Stimulated activated CD8-positive, alpha-beta memory T cell treated with anti-CD3 and anti-CD28 coated beads, Interleukin-2, amount 100 ng/mL, for 1 hour (primary cell): ENCODE measurements at places on chromosomes 11 and 22.

- no peak for DNase-seq
Measured at GRCh38 chr11:122068837-122069236, 47.2 kb downstream of the BLID start.

DNA sequence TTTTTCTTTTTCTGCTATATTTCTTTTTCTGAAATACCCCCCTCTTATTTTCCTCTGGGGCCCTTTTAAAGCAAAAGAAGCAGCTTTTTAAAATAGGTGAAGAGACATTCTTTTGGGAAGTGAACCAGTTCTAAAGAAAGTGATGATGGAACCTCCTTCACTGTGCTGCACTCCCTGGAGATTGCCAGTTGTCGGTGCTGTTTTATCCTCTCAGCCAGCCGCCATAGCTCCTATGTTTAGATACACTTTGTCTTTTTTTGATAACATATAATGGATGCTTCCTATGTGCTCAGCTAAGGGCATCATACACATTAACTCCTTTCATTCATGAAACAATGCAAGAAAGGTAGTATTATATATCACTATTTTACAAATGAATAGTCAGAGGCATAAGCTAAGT, 14.0 kb downstream of the CFAP300 start:
- no peak for DNase-seq

DNA sequence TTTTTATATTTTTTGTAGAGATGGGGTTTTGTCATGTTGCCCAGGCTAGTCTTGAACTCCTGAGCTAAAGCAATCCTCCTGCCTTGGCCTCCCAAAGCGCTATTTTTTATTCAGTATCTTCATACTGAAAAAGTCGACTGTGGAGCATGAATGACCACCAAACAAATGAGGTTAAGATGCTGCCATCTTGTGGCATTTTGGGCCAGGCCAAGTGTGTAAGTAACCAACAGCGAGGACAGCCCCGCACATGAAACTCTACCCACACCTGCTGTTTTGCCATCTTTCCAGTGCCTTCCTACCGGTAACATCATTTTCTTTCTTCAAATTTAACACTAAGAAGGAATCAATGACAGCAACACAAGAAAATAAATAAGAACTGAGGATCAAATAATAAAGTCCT, 32.2 kb upstream of the AQP11 start:
- DNase-seq: no peak

- DNase-seq: no peak
Measured at GRCh38 chr22:19874307-19875060, 19.8 kb upstream of the GNB1L start.

DNA sequence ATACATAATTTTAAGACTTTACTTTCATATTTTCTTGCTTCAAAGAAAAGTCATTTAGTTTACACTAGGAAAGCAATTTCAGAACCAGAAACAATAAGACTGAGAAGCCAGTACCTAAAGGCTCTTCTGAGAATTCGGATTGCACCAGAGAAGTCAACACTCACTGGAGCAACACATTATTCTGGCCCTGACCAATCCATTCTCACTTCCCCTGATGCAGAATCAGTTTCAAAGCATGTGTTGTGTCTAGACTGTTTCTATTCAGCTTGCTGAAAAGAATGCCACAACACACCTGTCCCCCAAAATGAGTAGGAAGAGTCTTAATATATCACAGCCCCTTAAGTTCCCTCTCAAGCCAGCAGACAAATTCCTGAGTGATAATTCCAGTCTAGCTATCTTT, 1074.3 kb upstream of the TENM4 start:
- DNase-seq: no peak

- no peak for DNase-seq
Measured at GRCh38 chr11:61774411-61774810, 18.0 kb downstream of the TMEM258 start.

DNA sequence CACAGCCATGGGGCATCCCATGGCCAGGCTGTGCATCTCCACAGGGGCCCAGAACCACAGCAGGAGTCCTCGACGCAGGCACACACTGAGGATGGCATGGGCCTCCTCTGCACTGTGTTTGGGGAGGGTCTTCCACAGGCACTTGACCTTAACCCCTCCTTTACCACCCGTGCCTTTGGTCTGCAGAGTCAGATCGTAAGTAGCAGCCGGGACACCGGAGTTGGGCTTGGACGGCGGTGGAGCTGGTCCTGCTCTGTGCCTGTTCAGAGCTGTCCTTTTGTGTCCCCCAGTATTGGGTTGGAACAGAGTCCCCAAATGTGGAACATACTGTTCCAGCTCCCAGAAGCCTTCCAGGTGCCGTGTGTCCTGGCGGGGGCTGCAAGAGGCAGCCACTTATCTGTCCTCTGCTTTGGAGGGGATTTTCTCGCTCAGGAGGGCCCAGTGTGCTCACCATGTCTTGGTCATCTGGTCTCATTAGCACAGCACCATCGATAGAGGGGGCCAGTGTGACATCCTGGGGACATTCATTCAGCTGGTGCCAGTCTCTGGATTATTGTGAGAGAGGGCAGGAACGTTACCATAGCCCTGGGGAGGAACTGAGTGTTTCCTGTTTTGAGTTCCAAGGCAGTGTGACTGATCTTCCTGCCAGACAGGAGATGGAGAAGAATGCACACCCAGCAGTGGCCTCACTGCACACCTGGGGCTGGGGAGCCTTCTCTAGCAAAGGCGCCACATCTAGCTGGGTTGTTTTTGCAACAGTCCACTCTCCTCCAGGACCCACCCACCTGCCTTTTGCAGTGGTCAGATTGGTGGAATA, 12.4 kb downstream of the CRELD2 start:
- no peak for DNase-seq

DNA sequence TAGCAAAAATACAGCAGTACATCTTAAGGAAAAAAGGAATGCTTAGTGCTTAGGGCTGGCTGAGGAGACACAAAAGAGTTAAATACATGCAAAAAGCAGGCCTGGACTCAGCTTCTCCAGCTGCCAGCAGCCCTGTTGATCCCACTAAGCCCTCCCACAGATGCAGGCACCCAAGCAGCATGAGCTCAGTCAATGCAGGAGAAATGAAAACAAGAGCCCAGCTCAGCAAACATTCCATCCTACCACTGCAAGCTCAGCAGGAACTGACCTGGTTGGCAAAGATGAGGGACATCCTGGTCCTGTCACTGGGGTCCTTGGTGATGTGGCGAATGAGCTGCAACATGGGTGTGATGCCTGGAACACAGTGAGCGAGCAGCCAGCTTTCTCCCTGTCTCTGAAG, 5.8 kb downstream of the CYB5R2 start:
- no peak for DNase-seq

DNA sequence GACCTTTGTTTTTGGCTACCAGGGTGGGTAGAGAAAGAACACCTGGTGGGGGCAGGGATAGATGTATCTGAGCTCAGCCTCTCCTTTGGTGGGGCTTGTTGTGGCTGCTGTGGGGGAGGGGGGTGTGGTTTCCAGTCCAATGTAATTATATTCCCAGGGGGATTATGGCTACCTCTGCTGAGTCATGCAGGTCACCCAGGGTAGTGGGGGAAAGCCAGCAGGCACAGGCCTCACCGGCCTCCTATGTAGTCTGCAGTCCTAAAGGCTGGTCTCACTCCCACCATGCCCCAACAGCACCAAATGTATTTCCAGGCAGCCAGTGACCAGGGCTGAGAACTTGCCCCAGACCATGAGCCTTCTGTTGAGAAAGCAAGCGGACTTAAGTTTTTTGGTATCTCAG, 119.6 kb downstream of the DYNC2H1 start:
- no peak for DNase-seq

DNA sequence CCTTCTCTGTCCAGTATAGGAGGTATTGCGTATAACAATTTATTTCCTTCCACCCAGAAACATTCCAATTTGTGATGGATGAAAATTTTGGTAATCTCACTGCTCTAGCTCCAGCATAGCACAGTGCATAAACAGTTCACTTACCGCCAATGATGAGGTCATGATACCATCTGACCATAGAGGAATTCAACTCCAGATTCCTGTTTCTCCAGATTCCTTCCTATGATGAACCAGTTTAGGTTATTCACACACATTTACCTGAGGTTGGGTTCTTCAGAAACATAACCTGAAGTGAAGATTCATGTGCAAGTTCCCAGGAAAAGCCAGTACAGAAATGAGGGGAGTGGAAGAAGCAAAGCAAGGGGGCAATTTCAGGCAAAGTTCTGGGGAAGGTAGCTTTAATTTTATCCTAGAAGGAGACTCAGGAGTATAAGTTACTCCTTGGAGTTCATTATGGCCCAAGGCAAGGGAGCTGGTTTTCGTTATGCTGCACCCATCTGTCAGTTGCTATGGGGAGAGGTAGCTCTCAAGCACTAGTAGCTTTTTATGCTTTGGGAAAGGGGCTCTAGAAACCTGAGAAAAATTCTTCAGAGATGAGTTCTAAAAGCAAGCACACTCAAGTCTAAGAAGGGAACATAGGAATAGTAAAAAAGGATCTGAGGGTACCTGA, 121.6 kb downstream of the CASP12 start:
- DNase-seq: no peak

GRCh38 chr11:114368918-114369680, 31.2 kb downstream of the C11orf71 start:
- DNase-seq: no peak

DNA sequence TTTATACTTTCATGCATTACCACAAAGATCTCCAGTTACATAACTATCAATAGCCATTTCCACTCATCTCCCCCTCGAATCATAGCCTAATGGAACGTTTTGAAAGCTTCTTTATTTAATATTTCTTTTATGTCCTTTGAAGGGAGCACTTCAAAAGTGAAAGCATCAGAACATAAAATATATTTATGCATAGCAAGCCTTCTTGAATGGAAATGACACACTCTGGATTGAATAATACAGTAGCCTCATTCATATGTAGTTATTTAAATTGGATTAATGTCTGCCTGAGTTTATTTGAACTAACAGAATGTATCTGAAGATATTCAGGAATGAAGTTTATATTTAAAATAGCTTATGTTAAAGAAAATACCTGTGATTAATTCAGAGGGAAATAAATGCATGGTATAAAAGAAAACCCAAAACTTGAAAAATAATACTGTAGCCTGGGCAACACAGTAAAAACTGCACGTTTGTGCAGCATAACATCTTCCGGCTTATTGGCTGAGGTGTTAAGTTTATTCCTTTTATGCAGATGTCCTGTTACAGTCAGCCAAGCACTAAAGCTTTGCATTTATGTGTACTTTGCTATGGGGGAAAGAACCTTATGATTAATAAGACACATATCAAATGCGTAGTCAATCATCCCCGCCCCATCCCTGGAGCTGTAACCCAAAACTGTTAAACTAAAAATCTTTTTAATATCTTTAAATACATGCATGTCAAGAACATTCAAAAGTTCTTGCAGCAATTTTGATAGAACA, 22.0 kb downstream of the OOSP3 start:
- no peak for DNase-seq

GRCh38 chr11:104151404-104152204, 12.3 kb downstream of the PDGFD start:
- DNase-seq: no peak

GRCh38 chr11:78654071-78654470, 79.4 kb upstream of the NARS2 start:
- no peak for DNase-seq

DNA sequence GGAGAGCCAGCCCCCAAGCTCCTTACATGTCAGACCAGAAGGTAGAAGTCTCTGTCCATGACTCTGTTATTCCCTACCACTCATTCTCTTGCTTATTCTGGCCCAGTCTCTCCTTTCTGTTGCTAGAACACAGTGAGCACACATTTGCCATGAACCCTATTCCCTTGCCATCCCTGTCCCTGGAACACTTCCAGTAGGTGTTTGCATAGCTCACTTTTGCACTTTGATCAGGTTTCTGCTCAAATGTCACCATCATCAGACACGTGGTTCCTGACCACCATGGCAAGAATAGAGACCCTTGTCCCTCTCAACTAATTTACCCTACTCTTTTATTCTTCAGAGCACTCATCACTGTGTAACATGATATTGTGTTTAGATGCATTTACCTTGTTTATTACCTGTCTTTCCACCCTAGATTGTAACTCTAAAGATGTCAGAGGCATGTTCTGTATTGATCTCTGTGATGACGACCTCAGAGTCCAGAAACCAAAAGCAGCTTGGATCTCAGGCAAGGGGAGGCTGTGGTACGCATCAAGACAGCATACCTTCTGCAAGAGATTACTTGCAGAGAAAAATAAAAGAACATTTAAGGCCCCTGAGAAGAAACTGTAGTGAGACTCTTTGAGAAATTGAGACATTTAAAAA, 606.4 kb downstream of the OPCML start:
- DNase-seq: no peak

DNA sequence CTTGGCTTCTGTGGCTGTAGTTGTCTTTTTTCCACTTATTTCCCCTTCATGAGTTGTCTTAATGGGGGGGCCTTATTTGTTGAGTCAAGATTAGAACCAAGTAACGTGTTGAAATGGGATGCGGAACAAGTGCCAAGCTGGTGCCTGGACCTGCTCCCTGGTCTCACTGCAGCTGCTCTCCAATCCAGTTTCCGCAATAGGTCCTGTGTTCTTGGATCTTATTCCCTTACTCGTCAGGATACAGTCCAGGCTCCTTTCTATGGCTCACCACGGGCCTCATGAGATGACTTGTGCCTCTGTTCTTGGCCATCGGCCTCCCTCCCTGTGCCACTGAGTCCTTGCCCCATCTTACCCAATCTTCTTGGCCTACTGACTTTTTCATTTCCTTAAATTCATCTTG, 159.6 kb upstream of the CADM1 start:
- no peak for DNase-seq

DNA sequence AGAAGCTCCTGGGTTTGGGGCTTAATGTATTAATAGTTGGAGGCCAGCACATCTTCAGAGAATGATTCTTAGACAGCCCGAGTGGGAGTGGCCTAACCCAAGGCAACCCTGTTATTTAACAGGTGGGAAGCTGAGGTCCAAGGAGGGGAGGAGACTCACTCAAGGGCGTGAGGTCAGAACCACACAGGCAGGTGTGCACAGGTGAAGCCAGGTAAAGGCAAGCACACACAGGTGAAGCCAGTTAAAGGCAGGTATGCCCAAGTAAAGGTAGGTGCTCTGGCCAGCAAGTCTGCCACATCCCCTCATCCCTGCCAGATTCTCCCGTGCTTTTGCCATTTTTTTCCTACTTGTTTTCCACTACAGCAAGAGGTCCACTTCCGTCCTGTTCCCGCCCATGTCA, 2.9 kb upstream of the SHANK2 start:
- DNase-seq: no peak

- DNase-seq: no peak
Measured at GRCh38 chr22:36874309-36874696, 13.5 kb downstream of the NCF4 start.

DNA sequence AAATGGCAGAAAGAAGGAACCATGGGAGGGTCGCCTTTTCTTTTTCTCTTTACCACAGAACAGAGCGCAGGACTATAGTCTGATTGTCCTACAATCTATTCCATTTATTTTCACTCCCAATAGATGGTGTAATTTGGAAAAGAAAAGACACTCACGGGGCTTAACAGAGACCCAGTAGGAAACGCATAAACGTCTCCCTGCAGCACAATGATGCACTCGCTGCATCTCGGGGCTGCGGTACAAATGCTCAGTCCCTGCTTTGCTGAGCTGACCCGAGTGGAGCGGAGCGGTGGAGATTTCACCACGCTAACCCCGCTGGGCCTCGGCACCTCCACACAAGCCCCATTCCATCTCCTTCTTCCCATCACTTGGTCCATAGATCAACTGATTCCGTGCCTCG, 1.5 kb downstream of the FEZ1 start:
- DNase-seq: no peak

- no peak for DNase-seq
Measured at GRCh38 chr11:125176866-125177265, 12.3 kb downstream of the PKNOX2 start.

GRCh38 chr11:117851106-117851505, 25.4 kb downstream of the FXYD6 start:
- DNase-seq: no peak

- no peak for DNase-seq
Measured at GRCh38 chr11:130817330-130817944, 98.8 kb downstream of the SNX19 start.
